CD8-positive, alpha-beta memory T cell (primary cell): ENCODE measurements at places on chromosomes 2 and 18.

- no peak overlapping the region for H3K4me3 ChIP-seq
- H3K27ac ChIP-seq: no peak overlapping the region
- no peaks in the 10 kb centered on the region for H3K4me1 ChIP-seq
- no peak for DNase-seq
- no peaks in the 10 kb centered on the region for H3K27me3 ChIP-seq
- H3K36me3 ChIP-seq: no peaks in the 10 kb centered on the region
These were observed 190.4 kb upstream of the HDAC4 start for GRCh38 chr2:239590995-239591915.

GRCh38 chr2:128563348-128563687 is 244.7 kb upstream of the HS6ST1 start:
- no peaks in the 10 kb centered on the region for H3K36me3 ChIP-seq
- no peak for DNase-seq
- no peak overlapping the region for H3K27ac ChIP-seq
- H3K4me1 ChIP-seq: no peaks in the 10 kb centered on the region
- H3K27me3 ChIP-seq: no peaks in the 10 kb centered on the region
- H3K4me3 ChIP-seq: no peak overlapping the region

GRCh38 chr2:194301946-194302345 is 1355.1 kb upstream of the SLC39A10 start:
- no peaks in the 10 kb centered on the region for H3K27me3 ChIP-seq
- no peaks in the 10 kb centered on the region for H3K36me3 ChIP-seq
- H3K4me1 ChIP-seq: no peaks in the 10 kb centered on the region
- no peak overlapping the region for H3K27ac ChIP-seq
- DNase-seq: no peak

GRCh38 chr2:133085646-133086045 is 415.6 kb upstream of the LYPD1 start:
- no peaks in the 10 kb centered on the region for H3K36me3 ChIP-seq
- no peaks in the 10 kb centered on the region for H3K4me1 ChIP-seq
- no peaks in the 10 kb centered on the region for H3K27me3 ChIP-seq
- no peak overlapping the region for H3K4me3 ChIP-seq
- H3K27ac ChIP-seq: no peak overlapping the region

DNA sequence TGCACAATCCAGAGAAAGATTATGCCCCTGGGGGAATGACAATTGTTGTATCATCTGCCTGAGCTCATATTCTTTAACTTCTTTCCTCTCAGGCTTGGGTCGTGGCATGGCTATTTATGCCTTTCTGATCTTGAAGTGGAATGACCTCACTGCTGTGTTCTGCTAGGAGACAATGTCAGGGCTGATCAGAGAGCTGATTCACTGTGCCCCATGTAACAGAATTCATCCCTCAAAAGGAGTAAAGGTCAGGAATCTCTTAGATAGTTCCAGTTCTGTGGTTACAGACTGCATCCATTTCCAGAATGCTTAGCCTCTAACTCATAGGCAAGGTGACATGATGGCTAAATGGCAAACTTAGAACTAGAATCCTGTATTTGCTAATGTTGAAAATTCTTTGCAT is 511.7 kb upstream of the CNTNAP5 start:
- H3K27ac ChIP-seq: no peak overlapping the region
- no peaks in the 10 kb centered on the region for H3K27me3 ChIP-seq
- H3K4me1 ChIP-seq: no peaks in the 10 kb centered on the region
- no peak overlapping the region for H3K4me3 ChIP-seq
- DNase-seq: no peak
- no peaks in the 10 kb centered on the region for H3K36me3 ChIP-seq

DNA sequence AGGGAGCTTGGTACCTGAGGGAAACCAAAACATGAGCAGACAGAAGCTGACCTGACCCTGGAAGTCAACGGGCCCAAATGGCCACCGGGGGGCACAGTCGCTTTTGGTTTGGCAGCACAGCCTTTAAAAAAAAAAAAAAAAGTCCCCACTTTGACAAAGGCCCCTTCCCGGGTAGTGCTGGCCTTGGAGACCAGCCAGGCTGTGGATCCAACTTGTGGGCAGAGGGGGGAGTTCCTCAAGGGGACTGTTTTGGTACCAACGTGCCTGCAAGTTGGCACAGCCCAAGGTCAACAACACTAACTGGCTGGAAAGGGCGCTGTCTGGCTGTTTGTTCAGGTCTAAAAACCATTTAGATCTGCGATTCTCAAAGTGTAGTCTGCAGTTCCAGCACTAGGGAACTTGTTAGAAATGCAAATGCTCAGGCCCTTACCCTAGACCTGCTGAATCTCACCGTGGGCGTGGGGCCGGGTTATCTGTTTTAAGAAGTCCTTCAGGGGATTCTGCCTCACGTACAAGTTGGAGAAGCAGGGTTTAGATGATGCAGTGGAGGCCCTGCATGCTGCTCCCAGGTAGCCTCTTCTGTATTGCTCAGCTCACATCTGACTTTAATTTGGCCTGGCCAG is 83.0 kb downstream of the LPIN1 start:
- H3K27ac ChIP-seq: peak overlapping the region; percentile 36
- H3K4me1 ChIP-seq: peaks cover 22% of the 10 kb centered on the region
- H3K27me3 ChIP-seq: no peaks in the 10 kb centered on the region
- DNase-seq: peak; percentile 15
- H3K36me3 ChIP-seq: peaks cover 4% of the 10 kb centered on the region
